Putamen (tissue), 1 donor: ENCODE measurements at places on chromosomes 7 and 10.

DNA sequence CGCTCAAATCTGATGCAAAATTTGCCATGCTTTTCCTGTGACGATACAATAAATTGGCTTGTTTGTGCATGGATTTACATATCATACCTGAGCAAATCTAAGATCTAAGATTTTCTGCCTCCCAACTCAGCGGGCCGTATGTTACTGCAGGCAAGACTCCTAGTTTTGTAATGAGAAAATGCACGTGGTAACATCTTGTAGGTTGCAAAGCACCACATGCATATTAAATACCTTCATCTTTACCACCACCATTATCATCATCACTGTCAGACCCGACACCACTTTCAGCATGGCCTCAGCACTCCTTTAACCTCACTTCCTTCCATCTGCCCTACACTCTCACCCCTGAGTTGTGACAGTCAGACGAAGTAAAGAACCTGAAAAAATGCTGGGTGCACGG, 202.2 kb downstream of the FRMD4A start:
- no peak for DNase-seq

DNA sequence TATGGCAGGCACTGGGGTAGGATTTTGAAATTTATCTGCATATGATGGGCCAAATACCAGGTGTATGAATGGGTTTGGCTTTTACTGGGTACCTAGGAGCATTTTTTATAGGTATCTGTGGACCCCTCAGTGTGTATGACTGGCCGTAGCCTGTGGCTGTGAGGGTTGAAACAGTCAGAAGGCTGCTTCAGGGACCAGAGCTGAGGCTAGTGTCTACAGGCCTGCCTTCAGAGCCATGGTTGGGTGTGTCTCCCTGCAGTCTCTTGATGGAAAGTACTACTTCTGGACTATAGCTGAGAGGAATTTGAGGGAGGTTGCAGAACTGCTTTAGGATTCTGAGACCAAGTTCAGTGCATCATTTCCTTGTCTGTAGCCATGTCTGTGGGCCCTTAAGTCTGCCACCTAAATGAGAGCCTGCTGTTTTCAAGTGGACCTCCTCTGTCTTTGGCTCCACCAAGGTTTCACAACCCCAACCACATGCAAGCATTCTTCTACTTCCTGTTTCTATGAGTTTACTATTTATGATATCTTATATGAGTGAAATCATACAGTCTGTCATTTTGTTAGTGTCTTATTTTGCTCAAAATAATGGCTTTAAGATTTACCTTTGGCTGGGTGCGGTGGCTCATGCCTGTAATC, 19.9 kb upstream of the ZNF138 start:
- no peak for DNase-seq

DNA sequence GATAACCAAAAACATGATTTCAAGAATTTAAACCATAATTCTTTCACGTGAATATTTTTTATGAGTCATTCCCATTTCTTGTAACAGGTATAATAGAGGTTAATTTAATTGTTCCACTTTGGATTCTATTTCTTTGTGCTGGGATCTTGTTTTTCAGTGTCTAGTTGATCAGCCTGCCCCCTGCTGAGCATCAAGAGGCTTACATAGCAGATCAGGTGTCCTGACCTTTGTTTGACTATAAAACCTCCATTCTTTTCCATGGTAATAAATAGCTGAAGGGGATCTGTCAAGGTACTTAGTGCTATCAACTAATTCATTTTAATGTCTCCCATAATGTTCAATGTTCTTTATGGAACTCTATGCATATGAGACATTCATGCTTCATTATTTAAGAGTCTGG, 4.9 kb downstream of the COL17A1 start:
- peak; percentile 14 for DNase-seq

- DNase-seq, result no peak
Measured at GRCh38 chr10:3054851-3055199, 12.5 kb upstream of the PFKP start.

DNA sequence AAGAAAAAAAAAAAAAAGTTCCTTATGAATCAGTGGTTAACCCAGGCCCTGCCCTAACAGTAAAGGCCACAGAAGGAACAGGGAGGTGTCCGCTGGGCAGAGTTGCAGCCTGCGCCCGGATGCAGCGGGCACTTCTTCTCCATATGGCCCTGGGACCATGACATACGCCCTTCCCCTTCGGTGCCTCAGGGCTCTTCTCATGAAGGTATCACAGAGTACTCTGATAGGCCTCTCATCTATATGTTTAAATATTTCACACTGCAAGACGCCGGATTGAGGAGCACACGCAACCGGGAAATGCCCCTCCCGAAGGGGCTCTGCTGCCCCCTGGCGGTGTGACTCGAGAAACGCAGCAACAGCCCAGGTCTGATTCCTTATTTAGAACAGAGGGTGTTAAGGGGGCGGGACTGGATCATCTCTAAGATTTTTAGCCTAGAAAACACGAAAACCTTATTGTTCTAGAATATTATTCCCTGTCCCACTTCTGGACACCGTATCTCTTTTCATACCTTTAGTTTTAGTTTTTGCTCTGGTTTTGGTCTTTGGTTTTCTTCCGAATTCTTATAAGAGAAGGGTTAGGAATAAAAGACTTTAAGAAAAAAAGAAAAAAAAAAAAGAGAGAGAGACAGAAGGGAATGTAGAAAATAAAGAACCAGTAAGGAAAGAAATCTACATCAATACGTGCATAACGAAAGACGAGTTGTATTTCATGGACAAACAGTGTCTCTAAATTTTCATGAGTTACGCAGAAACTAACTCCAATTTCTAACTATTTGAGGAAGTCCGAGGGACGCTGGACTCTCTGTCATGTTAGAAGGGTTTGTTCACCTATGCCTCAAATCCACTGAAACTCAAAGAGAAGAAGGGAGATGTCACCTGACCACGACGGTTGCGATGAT, 12.0 kb downstream of the DAGLB start:
- peak; percentile 86 for DNase-seq

GRCh38 chr10:73916761-73917470, 6.0 kb downstream of the PLAU start:
- DNase-seq, result no peak

DNA sequence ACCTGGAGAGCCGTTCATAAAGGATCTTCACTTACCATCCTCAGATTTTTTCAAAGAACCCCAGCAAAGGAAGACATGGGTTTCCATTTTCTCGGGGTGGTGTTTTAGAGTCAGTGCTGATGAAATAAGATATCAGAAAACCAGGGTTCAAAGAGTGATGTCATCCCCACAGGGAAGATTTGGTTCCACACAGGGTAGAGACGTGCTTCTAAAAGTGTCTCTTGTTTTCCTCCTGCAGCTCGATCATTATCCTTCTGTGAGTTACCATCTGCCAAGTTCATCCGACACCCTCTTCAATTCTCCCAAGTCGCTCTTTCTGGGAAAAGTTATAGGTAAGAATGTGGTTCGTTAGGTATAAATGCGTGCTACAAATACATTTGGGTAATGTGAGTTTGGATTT, 323.8 kb upstream of the C7orf33 start:
- DNase-seq, result no peak
